Umbilical cord (tissue), 2 donors: ENCODE measurements at places on chromosomes 2 and 18.
A peak's percentile ranks its signal among the peaks of the same experiment; 100 is the strongest.

- no peak for DNase-seq
Observed at GRCh38 chr2:42851740-42852250, 59.4 kb upstream of the HAAO start.

GRCh38 chr2:233121856-233122255, 61.7 kb downstream of the INPP5D start:
- no peak for DNase-seq

- no peak for DNase-seq
Observed at GRCh38 chr2:96136129-96136720, 2.1 kb downstream of the ASTL start.

- no peak for DNase-seq
Observed at GRCh38 chr2:218369330-218369729, 12.7 kb downstream of the CATIP start.

GRCh38 chr2:169562519-169562918, 11.1 kb downstream of the FASTKD1 start:
- no peak for DNase-seq

DNA sequence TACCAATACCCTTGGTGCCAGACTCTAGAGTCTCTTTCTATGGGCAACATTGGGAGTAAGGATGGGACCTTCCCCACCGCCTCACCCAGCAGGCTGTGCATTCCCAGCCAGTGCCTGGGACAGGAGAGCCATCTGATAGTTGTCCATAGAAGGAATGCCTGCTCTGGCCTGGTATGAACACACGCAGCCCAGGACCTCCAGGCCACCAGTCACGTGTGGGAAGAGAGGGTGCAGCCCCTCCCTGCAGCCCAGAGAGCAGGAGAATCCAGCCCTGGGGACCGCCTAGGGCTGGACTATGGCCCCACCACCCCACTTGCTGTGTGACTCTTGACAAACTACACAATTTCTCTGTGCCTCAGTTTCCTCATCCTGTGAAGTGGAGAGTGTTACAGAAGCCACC, 52.5 kb upstream of the ID2 start:
- DNase-seq, result no peak

GRCh38 chr2:173544641-173545363, 190.1 kb downstream of the CDCA7 start:
- DNase-seq, result no peak

- DNase-seq, result no peak
Observed at GRCh38 chr2:46695283-46695682, 215.9 kb downstream of the TMEM247 start.

DNA sequence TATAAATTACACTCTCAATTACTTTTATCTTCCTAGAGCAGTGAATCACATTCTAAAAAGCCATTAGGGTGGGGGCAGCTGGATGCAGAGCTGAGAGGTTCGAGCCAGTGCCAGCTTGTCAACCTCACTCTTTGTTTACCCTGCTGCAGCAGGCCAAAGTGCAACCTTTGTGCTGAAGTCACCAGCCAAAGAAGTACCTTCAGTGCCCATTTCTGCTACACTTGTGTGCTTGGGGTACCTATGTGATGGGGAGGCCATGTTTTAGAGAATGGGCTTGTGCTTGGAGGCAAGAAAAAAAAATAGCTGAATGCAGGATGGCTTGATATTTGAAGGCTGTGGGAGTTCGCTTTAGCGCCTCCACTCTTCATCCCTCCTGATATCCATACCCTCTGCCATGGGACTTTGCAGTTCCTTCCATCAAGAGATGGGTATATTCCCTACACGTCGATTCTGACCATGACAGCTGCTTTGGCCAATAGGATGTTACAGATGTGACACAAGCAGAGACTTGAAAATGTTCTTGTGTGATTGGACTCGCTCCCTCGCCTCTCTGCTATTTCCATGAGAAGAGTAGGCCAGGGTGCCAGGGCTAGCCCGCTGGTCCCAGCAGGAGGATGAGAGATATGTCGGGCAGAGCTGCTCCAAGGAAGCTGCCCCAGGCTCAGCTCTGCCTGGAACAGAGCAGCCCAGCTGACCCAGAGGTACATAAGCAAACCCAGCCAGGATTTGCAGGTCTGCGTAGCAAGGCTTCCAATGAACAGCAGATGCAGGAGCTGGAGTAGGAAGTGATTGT, 12.7 kb upstream of the FZD5 start:
- DNase-seq, result no peak

DNA sequence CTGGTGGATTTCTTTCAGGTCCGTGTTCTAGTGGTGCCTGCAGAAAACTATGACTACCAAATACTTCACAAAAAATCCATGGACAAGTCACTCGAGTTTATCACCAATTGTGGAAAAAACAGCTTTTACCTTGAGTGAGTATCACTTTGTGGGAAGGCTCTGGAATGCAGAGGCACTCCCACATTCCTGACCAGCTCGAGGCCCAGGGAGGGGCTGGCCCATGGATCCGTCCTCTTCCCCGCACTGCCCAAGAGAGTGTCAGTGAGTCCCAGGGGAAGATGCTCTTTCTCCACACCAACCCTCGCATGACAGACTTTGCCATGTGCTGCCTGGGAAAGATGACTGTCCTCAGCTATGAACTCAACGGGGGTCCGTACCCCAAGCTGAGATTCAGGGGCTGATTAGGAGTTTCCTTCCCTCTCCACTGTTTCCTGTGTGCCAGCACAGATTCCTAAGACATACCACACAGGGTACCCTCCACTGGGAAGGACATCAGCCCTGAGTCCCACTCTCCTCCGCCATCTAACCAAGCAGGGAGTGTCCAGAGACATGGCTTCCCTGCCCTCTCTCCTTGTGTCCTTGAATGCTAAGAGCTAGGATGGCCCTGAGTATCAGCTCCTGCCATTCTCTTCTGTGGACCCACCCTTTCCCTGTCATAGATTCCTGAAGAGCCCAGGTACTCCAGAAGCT, 155.9 kb downstream of the LAMA3 start:
- DNase-seq, result peak; percentile 10

DNA sequence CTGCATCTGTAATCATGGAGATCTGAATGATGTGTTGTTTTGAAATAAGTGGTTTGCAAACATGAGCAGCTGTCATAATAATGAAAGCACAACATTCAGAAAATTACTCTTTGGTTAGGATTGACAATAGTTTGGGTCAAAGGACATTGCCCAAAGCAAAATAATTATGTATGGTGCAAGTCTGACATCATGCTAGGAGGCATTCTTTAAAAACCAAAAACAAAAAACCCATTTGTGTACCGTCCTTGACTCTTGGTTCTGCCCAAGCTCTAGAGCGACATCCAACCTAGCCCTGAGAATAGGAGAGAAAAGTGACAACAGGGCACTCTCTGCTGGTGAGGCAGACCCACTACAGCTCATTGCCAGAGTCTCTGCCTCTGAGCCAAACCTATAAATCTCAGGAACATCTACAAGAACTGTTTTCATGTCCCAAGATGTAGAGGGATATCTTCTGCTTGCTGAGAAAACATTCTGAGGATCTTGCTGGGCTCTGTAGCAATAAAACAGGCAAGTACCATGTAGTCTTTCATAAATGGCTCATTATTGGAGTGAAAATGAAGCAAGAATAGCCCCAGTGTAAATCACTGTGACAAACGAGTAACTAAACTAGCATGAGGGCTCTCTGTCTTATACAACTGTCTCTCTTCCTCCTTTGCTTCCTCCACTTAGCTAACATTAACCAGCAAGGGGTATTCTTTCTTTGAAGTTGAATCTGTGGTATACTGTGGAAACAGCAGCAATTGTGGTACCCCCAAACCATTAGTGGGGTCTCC, 266.8 kb upstream of the CXCR4 start:
- DNase-seq, result peak; percentile 65

DNA sequence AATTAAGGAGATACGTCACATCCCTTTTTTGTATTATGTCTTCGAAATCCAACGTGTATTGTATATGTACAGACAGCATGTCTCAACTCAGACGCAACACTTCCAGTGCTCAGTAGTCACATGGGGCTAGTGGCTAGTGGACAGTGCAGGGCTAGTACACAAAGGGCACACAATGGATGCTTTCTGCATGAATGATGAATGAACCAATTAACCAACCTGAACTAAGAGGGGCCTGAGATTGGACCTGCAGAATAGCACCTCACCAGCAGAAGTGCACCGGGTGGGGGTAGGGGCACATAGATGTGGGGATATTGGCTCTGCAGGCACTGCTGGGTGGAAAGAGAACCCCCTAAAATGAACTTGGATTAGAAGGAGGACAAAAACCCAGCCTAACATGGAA, 20.7 kb downstream of the ST8SIA5 start:
- no peak for DNase-seq

DNA sequence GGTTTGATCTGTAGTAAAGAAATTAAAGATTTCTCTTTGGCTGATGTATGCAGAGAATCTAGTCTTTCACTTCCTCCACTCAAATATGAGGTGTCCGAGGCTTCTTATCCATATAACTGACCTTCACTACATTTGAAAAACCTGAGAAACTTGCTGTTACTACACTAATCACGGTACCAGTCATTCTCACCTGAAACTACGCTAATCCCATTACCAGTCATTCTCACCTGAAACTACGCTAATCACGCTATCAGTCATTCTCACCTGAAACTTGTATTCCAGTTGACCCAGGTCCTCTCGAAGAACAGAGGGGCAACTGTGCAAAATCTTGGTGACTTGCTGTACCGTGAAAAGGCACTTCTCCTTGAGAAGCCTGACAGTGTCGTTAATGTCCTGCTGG, 5.1 kb downstream of the MTERF4 start:
- DNase-seq, result no peak

- DNase-seq, result peak; percentile 90
Observed at GRCh38 chr2:181848261-181848886, 43.2 kb upstream of the ITPRID2 start.

DNA sequence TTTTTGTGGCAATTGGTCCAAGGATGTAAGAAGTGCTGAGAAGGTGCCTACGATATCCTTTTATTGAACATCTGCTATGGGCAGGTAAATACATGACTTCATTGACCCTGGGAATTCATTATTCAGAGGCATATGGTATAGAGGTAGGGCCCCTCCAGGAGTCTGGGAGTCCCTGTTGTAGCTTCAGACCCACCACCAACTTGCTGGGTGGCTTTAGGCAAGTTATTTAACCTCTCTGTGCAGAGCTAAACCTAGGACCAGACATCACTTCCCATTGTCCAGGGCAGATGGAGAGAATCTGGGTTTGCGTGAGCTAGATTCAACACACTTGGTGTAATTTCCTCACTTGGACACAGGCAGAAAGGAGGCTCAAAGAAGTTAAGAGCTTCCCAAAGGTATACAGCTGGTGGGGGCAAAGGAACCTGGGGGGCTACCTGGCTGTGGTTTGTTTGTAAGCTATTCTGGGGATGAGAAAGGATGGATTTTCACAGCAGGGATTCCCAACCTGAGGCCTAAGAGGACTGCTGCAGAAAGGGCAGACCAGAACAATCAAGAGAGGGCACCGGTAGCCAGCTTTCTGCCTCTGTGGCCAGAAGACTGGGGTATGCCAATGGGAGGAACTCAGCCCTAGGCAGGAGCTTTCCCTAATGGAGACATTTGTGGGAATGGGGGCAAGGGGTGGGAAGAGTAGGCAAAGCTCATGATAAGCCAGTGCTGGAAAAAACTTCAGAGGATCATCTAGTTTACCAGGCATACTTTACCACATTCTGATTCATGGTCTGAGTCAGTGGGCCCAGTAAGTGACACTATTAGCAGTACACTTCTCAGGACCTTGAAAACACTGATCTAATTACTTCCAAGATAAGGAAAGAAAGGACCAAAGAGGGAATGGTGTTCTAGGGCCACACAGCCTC, 102.7 kb upstream of the SMAD2 start:
- peak; percentile 70 for DNase-seq

DNA sequence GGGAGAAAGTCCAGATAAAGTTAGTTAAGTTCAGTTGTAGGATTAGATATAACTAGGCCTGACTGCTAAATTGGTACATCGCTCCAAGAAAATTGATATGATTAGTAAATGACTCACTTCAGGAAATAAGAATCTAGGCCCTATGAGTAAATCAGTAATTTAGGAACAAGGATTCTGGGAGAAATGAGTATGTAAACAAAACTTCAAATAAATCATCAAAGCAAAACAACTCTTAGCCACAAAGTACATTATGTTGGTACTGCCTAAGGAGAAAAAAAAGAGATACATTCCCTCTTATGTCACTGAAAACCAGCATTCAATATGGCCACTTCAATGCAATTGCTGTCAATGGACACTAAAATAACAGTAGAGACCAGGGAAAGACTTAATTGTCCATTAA, 529.1 kb downstream of the ZNF804A start:
- no peak for DNase-seq

DNA sequence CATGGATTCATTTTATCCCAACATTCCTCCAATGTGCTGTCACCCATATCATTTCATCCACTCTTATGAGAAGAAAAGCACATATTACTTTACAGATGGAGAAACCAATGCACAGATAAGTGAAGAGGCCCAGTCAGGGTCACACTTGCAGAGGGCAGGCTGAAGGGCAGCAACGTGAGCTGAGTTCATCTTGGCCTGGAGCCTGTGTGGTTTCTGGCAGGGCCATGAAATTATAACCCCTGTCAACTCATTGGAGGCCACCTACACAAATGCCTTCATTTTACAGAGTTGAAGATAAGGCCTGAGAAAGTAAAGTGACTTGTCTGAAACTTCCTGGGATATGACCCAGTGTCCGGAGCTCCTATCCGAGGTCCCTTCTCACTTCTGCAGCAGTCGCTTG, 88.4 kb upstream of the NRP2 start:
- DNase-seq, result no peak

DNA sequence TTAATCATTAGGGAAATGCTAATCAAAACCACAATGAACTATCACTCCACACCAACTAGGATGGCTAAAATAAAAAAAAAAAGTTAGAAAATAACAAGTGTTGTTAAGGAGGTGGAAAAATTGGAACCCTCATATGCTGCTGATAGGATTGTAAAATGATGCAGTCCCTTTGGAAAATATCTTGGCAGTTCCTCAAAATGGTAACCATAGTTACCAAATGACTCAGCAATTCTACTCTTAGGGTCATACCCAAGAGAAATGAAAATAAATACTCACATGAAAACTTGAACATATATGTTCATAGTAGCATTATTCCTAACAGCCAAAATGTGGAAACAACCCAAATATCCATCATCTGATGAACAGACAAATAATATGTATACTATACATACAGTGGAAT, 15.7 kb upstream of the ACVR2A start:
- no peak for DNase-seq

GRCh38 chr2:204150721-204151120, 214.2 kb downstream of the ICOS start:
- no peak for DNase-seq

DNA sequence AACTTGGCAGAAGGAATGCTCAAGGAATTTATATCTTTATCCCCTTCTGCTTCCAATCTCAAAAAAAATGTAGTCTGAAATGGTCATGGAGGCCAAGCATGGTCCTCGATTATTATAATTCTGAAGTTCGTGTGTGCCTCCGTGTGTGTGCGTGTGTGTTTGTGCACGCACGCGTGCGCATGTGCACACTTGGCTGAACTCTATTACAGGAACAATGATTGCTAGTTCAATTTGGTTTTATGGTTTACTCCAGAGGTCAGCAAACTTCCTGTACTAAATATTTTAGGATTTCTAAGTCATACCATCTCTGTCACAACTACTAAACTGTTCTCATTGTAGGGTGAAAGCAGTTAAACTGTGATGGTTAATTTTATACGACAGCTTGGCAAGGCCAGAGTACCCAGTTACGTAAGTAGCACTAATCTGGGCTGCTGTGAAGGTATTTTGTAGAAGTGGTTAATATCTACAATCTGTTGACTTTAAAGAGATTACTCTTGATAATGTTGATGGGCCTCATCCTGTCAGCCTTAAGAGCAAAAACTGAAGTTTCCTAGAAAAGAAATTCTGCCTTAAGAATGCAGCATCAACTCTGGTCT, 5.8 kb upstream of the MARCHF7 start:
- peak; percentile 67 for DNase-seq

GRCh38 chr2:234137400-234138014, 87.0 kb downstream of the SPP2 start:
- peak; percentile 70 for DNase-seq
